AML-193 (cell line): ENCODE measurements at places on chromosomes 2 and 18.

GRCh38 chr2:2018713-2019410 is 274.5 kb upstream of the PXDN start:
- no peak for DNase-seq

DNA sequence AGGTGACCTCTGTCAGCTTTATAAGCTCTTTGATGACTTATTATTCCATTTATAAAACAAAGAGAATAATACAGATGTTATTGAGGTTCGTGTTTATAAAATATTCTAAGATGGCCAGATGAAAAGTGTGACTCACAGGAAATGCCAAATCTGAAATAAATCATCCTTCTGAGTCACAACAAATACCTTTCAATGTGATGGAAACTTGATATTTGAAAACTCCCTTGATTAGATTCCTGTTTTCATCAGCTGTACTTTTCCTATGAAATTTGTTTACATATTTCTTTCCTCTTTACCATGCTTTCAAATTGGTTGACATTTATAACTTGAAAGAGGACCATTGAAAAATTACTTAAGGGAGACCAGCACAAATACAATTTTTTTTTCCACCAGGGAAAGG is 30.6 kb upstream of the PPP1R1C start:
- DNase-seq = no peak

- DNase-seq = no peak
Measured at GRCh38 chr2:104852090-104852666, 1.7 kb upstream of the POU3F3 start.

GRCh38 chr2:134706587-134707329 is 12.0 kb downstream of the TMEM163 start:
- DNase-seq = no peak

GRCh38 chr18:47526147-47526546 is 274.7 kb upstream of the SKOR2 start:
- DNase-seq = no peak

GRCh38 chr18:61581578-61582201 is 248.5 kb downstream of the CDH20 start:
- DNase-seq = no peak

DNA sequence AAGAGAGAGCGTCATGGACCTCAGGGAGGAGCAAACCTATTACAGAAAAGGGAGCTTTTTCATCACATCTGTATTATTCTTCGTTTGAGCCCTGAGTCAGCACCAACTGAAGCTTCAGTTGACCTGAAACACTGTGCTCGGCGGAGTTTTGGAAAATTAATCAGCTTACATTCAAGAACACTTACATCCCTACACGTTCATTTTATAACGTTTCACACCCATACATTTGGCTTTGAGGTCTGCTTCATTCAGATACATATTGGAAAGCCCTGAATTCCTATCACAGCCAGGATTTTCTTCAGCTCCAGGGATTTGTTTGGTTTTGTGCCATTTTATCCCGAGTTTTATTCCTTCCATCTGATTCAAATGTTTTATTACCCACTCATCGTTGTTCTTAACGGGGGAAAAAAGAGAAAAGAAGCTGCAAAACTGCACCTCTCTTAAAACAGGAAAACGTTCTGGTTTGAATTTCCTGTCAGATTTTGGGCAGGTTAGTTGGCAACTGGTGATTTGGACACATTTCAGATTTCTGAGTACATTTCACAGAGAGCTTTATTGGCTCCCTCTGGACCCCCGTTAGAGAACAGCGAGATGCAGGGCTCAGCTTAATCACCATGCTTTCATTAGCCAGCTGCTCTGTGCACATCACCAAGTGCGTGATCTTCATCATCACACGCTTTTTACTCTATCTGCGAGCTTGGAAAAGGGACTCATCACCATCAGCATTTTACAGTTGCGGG is 88.8 kb downstream of the CDC42EP3 start:
- no peak for DNase-seq

DNA sequence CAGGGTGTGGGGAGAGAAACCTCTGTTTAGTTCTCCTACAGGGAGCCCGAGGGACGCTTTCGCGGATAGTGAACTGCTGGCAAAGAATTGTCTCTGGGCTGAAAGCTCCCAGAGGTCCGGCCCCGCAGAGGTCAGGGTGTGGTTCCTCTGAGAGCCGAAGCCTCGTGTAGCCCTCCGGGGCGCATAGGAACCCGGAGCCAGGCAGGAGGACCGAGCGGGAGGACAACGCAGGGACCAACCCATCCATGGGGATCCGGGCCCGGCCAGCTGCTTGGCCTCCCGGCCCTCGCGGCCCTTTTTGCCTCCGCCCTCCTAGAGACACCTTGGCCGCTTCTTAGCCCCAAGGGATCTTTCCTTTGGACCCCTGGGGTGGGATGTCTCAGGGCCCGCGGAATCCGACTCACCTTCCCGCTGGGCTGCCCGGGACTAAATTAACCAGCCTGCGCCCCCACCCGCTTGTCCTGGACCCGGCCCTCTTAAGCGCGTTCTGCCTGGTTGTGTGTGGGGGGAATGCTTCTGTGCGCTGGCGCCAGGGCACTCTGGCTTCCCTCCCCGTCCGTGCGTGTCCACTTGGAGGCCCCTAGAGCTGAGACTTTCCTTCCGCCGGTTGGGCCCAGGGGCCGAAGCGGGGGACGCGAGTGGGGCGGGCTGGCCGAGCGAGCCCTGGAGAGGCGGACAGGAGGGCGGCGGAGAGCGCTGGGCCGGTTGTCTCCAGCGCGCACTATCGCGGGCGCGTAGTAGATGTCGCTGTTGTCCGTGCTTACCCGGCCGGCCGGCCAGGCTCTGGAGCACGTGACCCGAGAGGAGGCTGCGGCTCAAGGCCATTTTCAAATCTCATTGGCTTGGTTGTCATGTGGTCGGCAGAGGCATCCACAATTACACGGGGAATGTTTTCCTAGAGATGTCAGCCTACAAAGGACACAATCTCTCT is at the start of gene HOXD10:
Gene HOXD10, plus strand, starts transcription at position 896 of the 931 bp plus-strand sequence. CDS start 56 bp downstream, outside the sequence.
- DNase-seq = no peak
